ENCODE measurements at places on chromosomes 2 and 18.

DNA sequence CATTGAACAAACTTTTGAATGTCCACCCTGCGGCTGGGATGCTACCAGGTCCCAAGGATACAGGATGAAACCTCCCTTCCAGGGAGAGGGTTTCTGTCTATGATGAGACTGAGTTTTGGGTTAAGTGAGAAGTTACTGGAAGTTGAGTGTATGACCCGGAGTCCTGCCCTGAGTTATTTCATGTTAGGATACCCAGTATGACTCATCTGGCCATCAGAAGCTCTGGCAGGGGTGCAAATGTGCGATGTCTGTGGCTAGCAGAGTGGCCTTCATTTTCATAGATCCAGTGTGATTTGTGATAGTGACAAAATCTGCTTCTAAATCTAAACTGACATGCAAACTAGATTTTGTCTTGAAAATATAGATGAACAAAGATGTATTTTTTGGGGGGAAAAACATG is 55.3 kb downstream of the KCTD1 start:
- no peak for DNase-seq

GRCh38 chr2:177029501-177029900 is 183.1 kb upstream of the HNRNPA3 start:
- no peak for DNase-seq

- DNase-seq = no peak
These were observed 271.7 kb upstream of the DOK6 start for GRCh38 chr18:69128978-69129377.

GRCh38 chr2:60554074-60554645 is 706 bp upstream of the BCL11A start:
- DNase-seq = no peak

DNA sequence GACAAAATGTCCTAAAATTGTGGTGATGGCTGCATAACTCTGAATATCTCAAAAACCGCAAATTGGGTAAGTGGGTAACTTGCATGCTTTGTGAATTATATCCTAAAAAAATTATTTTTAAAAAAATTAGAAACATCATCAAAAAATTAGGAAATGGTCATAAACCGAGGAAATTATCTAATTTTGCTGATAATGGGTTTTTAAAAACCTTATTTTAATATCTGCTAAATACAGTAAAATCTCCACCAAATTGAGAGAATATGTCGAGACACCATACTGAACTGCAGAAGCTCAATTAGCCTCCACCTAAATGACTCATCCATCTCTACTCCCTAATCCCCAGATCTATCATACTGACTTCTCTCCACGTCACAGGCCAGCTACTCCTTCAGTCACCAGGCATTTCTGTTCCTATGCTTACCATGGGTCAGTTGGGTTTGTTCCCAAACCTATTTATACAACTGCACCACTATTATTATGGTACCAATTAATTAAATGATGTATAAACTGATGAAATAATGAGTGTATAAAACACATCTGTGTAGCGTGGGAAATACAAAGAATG is 36.1 kb downstream of the SPIRE1 start:
- DNase-seq = no peak

GRCh38 chr2:19767899-19768298 is 133.9 kb downstream of the TTC32 start:
- no peak for DNase-seq

DNA sequence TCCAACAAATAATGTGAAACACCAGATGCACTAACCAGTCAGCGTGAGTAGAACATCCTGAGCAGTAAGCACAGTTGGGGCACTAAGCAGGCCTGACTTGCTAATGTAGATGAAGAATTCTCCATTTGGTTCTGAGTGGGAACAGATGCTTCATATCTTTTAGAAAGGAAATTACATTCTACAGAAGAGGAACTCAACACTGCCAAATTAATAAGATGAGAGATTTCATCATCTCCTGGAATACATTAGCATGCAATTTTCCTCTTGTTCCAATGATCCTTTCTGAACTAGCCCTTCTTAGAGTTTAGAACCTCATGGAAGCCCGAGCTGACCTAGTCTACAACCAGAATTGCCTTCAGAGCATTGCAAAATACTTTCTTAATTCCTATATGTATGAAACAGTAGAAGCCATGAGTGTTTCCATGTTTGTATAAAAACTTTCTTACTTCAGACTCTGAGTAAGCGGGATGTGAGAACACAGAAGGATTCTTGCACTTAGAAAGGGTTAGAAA is 34.8 kb downstream of the COL5A2 start:
- DNase-seq = no peak

DNA sequence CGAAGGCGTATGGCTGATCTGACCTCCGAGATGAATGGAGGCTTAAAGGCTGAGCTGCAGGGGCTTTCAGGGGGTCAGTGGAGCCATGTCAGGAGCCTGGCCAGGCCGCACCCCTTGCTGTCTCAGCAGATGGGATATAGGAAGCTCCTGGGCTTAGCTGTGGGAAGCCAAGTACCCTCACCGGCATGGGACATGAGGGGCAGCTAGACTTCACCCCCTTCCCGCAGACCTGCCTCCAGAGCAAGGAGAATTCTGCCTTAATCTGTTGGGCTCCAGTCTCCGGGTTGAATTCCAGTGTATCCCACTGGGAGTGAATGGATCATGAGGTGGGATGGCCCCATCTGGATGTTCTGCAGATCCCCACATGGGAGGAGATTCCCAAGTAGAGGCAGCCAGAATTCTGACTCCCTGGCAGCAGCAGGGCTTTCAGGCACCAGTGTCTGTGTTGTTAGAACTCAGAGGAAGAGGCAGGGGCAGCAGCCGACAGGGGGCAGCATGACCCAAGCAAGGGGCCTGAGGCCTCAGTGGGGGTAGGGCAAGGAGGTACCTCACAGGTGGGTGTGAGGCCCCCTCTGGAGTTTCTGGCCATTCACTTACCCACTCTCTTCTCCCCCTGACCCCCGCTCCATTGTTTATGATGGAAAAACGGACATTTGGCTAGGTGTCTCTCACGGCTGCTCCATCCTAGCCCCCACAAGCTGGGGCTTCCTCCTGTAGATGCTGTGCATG is 19.1 kb downstream of the CAPG start:
- peak; percentile 10 for DNase-seq

DNA sequence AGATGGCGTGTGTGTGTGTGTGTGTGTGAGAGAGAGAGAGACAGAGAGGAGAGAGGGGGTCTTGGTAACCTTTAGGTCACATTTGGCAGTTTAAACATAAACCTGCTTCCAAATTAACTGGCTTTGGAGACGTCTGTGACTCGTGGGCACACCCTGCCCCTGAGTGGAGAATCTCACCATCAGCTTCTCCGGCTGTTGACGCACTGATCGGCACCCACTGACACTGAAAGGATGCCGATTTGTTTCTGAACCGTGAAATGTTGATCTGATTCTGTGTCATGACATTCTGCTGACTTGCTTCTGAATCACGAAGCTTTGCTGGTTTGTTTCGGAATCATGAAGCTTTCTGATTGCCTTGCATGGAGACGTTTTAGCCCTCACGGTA is 114.7 kb downstream of the RTP5 start:
- no peak for DNase-seq

DNA sequence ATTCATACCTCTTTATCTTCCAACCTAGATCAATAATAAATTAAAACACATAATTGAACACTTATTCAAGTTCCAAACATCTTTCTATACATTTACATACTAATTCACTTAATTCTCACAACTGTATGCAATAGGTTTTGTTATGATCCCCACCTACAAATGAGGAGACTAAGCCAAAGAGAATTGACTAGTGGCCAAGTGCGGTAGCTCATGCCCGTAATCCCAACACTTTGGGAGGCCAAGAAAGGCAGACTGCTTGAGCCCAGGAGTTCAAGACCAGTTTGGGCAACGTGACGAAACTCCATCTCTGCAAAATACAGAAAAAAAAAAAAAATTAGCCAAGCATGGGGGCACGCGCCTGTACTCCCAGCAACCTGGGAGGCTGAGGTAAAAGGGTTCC is 36.8 kb downstream of the KCNG3 start:
- no peak for DNase-seq

DNA sequence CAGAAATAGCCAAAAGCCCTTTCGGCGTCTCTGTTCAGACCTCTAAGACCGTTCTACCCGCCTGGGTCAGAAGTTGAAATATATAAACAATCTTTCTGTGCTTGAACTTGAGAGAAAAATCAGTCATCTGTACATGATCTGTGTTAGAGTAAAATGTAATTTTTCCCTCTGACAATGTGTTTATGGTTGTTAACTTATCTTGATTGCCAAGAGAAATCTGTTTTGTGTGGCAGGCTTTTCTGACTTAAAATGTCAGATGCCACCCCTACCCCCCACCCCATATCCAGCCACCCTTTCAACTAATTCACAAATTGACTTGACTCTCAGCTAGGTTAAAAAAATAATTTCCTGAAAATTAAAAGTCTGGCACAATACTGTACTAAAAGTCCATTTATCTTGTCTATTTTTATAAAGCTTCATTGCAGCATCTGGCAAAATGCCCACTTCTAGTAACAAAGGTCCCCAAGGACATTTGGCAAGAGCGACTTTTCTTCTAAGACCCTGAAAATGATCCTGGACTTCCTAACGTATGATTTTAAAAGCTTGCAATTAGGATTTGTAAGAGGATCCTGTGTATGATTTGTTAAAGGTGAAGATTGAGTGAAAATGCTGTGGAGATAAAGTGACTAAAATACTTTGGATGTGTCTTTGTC is 304.2 kb downstream of the EPHA4 start:
- no peak for DNase-seq

GRCh38 chr18:67109535-67109934 is 407.0 kb downstream of the DSEL start:
- DNase-seq = no peak

- no peak for DNase-seq
These were observed 86.4 kb upstream of the MAP4K3 start for GRCh38 chr2:39523308-39524044.

DNA sequence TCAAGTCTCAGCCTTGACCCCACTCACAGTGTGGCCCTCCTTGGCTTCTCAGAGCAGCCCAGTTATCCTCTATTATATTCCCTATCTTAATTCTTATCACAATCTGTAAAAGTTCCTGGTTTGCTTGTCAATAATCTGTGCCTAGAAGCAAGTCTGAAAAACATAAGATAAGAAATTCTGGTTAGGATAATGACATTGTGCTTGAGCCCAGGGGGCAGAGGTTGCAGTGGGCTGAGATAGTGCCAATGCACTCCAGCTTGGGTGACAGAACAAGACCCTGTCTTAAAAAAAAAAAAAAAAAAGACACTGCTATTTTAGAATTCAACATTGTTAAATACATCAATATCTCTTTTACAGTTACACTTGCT is 63.9 kb downstream of the TMEM131 start:
- DNase-seq = no peak

DNA sequence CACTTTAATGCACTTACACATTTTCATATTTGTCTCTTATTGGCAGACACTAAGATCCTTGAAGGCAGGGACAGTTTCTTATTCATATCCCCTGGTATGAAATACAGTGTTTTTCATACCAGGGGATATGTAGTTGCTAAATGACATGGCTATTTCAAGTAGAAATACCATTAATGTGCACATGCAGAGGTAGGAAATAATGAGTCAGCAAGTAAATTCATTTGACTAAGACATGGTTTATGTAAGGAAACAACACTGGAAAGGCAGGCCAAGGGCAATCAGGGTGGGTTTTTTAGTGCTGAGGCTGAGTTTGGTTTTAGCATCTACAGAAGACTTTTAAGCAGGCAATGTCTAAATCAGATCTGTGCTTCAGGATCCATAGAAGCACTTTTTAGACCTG is 155.9 kb downstream of the WDPCP start:
- no peak for DNase-seq

DNA sequence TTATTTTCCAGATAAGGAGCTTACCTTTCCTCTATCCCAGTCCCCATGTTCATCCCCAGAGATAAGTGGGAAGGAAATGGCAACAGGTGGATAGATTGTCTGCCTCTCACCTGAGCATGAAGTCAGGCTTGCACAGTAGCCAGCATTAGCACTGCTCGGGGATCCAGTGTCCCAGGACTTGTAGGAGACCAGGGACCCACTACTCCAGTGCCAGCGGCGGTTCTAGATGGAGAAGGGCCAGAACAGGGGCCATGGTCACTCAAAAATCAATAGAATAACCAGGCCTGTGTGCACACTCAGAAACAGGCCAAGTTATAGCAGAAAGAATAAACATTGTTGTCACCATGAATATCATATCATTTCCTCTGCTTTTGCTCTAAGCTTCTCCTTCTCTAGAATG is 2.4 kb downstream of the REG1B start:
- DNase-seq = no peak

GRCh38 chr2:188327518-188328213 is 36.0 kb downstream of the GULP1 start:
- no peak for DNase-seq

DNA sequence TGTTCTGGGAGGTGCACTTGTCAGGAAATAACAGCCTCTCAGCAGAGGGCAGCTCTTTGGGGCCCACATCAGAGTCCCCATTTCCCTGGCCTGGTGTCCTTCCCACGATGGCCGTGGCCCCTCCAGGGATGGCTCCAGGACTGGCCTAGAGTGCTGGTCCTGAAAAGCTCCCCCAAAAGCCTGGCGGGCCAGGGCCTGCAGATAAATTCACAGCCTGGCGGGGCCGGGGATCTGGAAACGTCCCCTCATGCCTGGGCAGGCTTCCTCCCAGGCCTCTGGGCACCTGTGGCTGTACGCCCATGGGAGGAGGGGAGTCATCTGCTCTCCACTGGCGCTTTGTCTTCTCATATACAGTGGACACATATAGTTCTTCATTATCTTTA is 52.6 kb upstream of the HS6ST1 start:
- no peak for DNase-seq

- no peak for DNase-seq
These were observed 75.8 kb downstream of the CCDC148 start for GRCh38 chr2:158380746-158381145.

GRCh38 chr2:157726946-157727345 is 98.3 kb upstream of the ACVR1C start:
- DNase-seq = no peak

DNA sequence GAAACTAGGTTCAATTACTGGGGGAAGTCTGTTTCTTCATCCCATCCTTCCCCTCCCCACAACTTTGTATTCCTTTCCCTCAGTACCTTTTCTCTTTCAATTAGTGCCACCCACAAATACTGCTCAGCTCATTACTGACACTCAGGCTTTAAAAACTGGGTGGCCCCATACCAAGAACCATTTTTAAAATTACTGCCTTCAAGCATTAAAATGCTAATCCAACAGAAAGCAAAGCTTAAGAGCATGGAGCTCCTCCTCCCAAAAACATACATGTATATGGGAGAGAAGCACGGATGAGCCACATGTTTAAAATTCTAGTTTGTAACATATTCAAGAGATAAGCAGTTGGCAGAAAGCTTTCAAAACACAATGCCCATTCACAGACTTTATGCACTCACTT is 44.0 kb downstream of the IRS1 start:
- DNase-seq = no peak

- DNase-seq = no peak
These were observed 44.2 kb upstream of the TAF1B start for GRCh38 chr2:9799011-9799596.
